NCI-H345 (cell line): ENCODE measurements at places on chromosomes 3 and 15.

DNA sequence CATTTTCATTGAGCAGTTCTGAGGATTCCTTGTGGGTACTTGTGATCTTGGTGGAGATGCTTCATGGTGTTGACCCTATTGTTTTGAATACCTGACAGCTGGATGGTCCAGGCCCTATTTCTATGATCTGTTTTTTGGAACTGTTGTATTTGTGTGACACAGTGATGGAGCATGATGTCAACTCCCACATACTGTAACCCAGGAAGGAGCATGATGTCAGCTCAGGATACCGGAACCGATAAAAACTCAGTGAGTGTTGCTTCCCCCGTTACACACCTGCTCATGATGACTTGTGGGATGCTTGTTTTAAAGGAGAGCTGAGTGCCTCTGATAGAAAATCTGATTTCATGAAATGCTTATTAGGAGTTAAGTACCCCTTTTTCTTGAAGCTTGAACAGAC is 45.1 kb downstream of the ZBTB38 start:
- DNase-seq, result no peak

- peak; percentile 9 for DNase-seq
These were observed 35.8 kb downstream of the ST8SIA2 start for GRCh38 chr15:92429378-92430068.

DNA sequence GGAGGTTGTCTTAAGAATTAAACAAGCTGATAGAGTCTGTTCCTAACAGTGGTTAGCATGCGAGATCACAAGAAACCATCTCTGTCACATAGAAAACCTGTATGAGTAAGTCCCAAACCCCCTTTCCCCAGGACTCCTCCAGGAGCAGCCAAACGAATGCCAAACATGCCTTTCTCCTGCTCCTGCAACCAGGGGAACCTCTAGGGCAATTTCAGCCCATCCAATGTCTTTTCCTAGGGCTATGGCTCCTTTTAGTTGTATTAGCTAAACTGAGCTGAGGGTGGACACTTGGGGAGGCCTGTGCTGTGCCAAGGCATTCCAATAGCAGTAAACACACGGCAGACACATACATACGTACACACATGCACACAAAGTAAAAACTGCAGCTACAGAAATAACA is 36.5 kb upstream of the TIMP4 start:
- DNase-seq, result no peak

DNA sequence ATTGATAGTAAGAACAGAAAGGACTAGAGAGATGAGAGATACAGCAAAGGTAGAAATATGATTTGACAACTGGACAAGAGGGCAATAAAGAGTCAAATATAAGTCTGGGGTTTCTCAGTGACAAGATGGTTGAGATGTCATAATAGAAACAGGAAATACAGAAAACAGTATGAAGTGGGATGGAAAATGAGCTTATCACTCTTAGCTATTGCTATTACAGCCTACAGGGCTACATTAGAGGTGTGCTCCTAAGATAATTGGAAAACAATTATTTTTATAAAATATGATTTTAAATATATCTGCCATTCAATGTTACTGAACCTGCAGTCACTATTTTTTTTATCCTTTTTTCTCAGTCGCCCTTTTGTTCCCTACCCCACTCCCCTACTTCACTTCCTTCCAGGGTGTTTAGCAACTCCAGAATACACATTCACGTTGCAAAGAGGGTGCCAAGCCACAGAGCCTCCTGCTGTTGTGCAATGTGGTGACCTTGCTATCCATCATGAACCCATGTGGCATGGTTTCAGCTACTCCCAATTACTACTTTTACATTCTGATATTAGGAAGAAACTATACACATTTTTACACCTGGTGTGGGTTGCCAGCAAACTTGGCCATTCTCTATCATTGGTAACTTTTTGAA is 6.0 kb downstream of the NRG4 start:
- DNase-seq, result no peak

GRCh38 chr3:141019244-141019643 is 31.9 kb upstream of the SPSB4 start:
- DNase-seq, result no peak

GRCh38 chr15:57418635-57419034 is 42.3 kb downstream of the CGNL1 start:
- no peak for DNase-seq

DNA sequence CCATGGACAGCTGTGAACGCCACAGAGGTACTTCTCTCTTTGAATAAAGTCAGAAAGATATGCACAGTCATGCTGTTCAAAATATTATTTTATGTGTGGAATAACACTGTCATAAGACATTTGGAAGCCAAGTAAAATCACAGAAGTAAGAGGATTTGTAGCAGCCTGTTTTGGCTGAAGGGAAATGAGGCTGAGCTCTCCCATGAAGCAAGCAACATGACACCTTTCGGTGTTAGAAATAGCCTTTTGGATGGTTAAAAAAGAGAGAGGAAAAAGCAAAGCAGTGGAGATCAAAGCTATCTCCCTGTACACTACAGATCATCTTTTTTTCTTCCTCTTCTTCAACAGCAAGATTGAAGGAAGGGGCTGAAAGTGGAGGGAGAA is 755.3 kb downstream of the ROBO1 start:
- no peak for DNase-seq

GRCh38 chr3:72892870-72893269 is 5.0 kb downstream of the GXYLT2 start:
- DNase-seq, result peak; percentile 2

GRCh38 chr15:92638291-92638708 is 17.3 kb downstream of the FAM174B start:
- DNase-seq, result peak; percentile 86

- DNase-seq, result no peak
These were observed 440.7 kb upstream of the THBS1 start for GRCh38 chr15:39140060-39140604.

GRCh38 chr15:53758412-53758811 is 1.1 kb downstream of the WDR72 start:
- peak; percentile 41 for DNase-seq

- peak; percentile 51 for DNase-seq
These were observed 54.7 kb downstream of the FAM81A start for GRCh38 chr15:59492389-59493377.

GRCh38 chr15:29530966-29531365 is 261.3 kb upstream of the NSMCE3 start:
- DNase-seq, result no peak

- DNase-seq, result no peak
These were observed 104.5 kb downstream of the IL20RB start for GRCh38 chr3:137062250-137062649.

- DNase-seq, result no peak
These were observed 224.4 kb upstream of the ICE2 start for GRCh38 chr15:60703207-60703933.

DNA sequence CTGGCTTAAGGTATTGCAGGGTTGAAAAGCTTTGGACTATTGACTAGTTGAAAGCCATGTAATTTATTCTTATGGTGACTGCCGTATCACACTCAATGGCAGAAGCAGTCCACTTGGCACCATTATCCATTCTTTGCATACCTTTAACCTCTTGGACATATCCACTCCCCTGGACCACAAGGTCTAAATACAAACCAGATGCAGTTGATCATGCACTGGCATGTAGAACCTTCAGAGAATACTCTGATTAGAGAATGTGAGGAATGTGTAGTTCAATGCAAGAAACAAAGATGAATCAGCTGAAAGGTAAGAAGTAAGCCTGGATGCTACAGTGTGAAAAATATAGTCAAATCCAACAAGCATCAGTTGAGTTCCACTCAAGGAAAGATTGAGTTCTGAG is 93.1 kb downstream of the FRMD5 start:
- DNase-seq, result no peak

GRCh38 chr3:126932188-126932931 is 50.6 kb upstream of the PLXNA1 start:
- DNase-seq, result no peak

- DNase-seq, result no peak
These were observed 46.6 kb downstream of the KLF13 start for GRCh38 chr15:31373096-31373865.

- no peak for DNase-seq
These were observed 57.6 kb downstream of the FNDC3B start for GRCh38 chr3:172096881-172097420.

DNA sequence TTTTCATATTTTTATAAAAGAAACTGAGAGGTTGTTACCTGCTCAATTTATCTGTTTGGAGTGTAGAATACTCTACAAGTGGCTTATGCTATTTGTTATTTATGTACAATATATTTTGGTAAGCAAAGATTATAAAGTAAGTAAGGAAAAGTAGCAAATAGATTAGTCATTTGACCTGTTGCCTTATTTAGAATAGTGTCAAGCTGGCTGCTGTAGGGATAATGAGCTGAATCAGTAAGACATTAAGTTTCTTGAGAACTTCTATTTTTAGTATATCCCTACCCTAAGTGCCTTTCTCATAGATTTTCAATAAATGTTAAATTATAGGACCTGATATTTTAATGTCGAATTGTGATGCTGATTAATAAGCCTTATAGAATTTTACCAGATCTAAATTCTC is 37.2 kb downstream of the ECT2 start:
- DNase-seq, result no peak

- DNase-seq, result no peak
These were observed 61.7 kb downstream of the LDHAL6B start for GRCh38 chr15:59268168-59268851.

GRCh38 chr3:134606033-134607025 is 44.5 kb downstream of the KY start:
- DNase-seq, result peak; percentile 14

DNA sequence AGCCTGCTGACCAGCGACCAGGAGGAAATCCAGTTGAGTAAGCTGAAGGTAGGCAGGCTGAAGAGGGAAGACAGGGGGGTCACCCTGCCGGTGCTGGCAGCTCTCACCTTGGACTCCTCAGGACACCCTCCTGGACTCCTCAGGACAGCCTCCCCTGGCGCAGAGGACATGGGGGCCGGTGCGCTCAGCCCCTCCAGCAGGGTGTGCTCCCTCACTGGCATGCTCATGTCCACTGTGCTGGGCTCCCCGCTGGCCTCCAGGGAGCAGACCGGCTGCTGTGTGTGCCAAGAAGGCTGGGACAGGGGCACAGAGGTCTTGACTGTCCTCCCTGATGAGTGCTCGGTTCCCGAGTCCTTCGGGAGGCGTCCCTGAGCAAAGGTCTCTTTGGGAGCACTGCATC is 183.6 kb downstream of the ATP10A start:
- DNase-seq, result no peak

- DNase-seq, result no peak
These were observed 32.2 kb downstream of the RIOX2 start for GRCh38 chr3:97940034-97940433.

DNA sequence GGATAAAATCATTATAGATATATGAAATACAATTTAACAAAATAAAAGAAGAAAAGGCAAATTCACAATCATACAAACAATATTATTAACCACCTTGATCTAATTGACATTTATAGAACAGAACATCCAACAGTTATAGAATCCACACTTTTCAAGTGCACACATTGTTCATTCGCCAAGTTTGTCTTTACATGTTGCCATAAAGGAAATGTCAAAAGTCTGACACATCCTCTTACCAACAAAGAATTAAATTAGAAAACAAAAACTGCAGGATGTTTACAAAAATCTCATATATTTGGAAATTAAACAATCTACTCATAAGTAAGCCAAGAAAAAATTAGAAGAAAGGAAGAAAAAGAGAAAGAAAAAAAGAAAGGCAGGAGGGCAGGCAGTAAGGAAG is 909.2 kb upstream of the EPHA6 start:
- no peak for DNase-seq

GRCh38 chr3:10468613-10469354 is 36.6 kb downstream of the ATP2B2 start:
- no peak for DNase-seq

DNA sequence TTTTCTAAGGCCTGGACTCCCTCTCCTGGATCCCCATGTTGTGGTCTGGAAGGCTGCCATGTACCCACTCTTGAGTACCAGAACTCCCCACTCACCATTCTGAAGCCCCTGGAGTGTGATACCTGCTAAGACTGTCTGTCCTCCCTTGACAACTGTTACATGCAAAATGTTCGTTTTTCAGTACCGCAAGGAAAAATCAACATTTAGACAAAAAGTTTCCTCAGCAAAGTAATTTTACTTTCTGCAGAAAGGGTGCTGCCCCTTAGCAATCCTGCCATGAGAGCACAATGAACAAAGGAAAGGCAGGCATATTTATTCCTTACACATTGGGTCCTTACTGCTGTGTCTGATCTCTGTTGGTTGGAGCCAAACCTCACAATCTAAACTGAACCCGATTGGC is 7.0 kb upstream of the GK5 start:
- DNase-seq, result no peak

DNA sequence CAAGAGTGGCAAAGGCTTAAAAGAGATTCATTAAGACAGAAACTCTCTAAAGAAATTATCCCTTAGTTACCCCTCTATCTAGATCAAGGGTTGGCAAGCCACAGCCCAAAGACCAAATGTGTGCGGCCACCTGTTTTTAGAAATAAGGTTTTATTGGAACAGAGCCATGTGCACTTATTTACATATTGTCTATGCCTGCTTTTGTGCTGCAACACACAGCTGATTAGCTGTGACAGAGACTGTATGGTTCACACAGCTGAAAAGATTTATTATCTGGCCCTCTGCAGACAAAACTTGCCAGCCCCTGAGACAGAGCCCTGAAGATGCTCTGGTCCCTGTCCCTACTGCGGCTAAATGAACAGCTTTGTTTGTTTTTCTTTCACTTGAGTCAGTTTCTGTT is 88.1 kb downstream of the ADAMTS9 start:
- DNase-seq, result peak; percentile 61

DNA sequence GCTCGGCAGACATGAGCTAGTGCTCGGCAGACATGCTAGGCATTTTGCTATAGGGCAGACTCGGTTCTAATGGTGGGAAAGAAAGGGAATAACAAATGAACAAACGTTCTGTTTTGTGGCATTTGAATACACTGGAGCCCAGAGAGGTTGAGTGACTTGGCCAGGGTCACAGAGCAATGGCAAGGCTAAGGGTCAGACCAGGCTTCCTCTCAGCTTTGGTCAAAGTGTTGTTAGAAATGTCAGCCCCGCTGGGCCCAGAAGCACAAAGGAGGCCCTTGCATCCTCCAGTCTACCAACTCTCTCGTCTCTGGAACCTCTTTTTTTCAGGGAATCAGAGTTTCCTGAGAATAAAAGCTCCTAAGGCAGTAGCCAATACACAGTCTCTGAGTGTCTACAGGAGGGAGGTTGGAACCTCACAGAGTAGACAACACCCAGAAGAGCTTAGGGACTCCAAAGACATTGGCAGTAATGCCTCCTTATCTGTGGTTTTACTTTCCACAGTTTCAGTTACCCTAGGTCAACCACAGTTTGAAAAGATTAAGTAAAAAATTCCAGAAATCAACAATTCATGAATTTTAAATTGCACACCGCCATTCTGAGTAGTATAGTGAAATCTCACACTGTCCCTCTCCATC is 47.3 kb downstream of the SSUH2 start:
- DNase-seq, result no peak
